ENCODE measurements at places on chromosomes 4 and X.

- H3K4me1 ChIP-seq: peaks cover 12% of the 10 kb centered on the region
- peaks cover 11% of the 10 kb centered on the region for H3K27me3 ChIP-seq
- H3K36me3 ChIP-seq: no peaks in the 10 kb centered on the region
- H3K27ac ChIP-seq: no peak overlapping the region
These were observed 76.4 kb downstream of the EGF start for GRCh38 chr4:109989044-109989443.

DNA sequence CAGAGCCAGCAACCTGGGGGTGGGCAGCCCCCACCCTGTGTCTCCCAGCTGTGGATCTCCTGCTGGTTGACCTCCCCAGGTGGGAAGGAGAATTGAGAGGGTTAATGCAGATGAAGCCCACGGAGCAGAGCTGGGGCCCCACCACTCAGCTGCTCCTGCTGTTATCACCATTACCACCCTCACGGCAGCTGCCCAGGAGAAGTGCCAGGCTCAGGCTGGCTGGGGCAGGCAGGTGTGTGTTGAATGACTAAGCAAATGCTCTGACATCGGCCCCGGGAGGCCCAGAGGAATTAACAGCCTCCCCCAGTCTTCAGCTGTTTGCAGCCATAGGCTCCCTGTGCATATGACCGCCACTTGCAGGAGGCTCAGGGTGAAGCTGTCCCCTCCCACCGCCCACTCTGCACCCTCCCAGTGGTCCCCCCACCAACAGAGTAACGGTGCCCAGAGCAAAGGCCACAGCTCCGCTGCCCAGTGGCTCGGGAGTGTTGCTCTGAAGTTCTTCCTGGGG is 133.8 kb downstream of the CPZ start:
- no peaks in the 10 kb centered on the region for H3K36me3 ChIP-seq
- no peaks in the 10 kb centered on the region for H3K4me1 ChIP-seq
- DNase-seq: no peak
- no peak overlapping the region for H3K27ac ChIP-seq

DNA sequence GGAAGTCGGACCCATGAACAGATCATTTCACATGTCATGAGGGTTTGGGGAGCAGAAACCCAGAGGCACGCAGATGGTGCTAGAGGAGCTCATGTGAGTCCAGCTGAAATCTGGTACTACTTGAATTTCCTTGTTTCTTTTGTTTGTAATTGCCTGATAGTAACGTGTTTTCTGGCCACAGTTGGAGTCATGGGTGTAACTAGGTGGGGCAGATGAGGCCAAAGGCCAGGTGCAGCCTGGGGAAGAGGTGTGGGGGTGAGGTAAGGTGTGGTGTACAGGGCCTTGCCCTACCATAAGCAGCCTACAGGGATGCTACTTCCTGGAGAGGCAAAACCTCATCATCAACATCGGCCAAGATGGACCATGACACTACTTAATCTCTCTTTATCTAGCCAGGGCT is 271.4 kb downstream of the PTTG2 start:
- H3K4me1 ChIP-seq: no peaks in the 10 kb centered on the region
- H3K27me3 ChIP-seq: peaks cover 14% of the 10 kb centered on the region
- no peak overlapping the region for H3K27ac ChIP-seq
- DNase-seq: no peak
- no peaks in the 10 kb centered on the region for H3K36me3 ChIP-seq
- H3K4me3 ChIP-seq: no peak overlapping the region

GRCh38 chrX:97616883-97617530 is 733.3 kb downstream of the RPA4 start:
- DNase-seq: no peak
- no peaks in the 10 kb centered on the region for H3K36me3 ChIP-seq
- H3K4me3 ChIP-seq: no peak overlapping the region
- H3K27me3 ChIP-seq: no peaks in the 10 kb centered on the region
- H3K4me1 ChIP-seq: no peaks in the 10 kb centered on the region

GRCh38 chr4:119238068-119238722 is 25.7 kb downstream of the USP53 start:
- H3K4me1 ChIP-seq: peaks cover 36% of the 10 kb centered on the region
- peaks cover 13% of the 10 kb centered on the region for H3K36me3 ChIP-seq
- DNase-seq: peak; percentile 24
- H3K27ac ChIP-seq: peak overlapping the region; percentile 87
- H3K4me3 ChIP-seq: no peak overlapping the region
- no peaks in the 10 kb centered on the region for H3K27me3 ChIP-seq

DNA sequence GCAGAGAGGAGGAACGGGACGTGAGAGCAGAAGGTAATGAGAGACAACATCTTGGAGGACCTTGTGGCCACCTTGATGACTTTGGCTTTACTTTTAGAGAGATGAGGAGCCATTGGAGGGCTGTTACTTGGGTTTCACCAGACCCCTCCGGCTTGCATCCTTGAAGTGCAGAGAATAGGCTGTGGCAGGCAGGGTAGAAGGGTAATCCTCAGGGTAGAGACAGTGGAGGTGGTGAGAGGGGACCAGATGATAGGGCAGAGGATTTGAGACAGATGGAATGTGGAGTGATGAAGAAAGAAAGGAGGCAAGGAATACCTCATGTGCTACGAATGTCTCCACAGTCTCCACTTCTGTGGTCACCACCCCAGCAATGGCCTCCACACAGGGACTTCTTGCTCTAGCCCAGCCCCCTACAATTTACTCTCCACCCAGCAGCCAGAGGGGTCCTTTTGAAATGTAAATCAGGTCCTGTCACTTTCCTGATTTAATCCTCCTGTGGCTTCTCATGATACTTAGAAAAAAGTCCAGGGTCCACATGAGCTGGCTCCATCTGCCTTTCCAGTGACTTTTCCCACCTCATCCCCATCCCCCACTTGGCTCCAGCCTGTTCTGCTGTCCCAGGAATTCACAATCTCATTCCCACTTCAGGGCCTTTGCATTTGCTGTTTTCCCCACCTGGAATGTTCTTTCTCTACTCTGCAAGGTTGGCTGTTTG is 115.0 kb downstream of the PJA1 start:
- H3K4me3 ChIP-seq: no peak overlapping the region
- no peaks in the 10 kb centered on the region for H3K4me1 ChIP-seq
- no peaks in the 10 kb centered on the region for H3K27me3 ChIP-seq
- H3K36me3 ChIP-seq: no peaks in the 10 kb centered on the region
- no peak overlapping the region for H3K27ac ChIP-seq

DNA sequence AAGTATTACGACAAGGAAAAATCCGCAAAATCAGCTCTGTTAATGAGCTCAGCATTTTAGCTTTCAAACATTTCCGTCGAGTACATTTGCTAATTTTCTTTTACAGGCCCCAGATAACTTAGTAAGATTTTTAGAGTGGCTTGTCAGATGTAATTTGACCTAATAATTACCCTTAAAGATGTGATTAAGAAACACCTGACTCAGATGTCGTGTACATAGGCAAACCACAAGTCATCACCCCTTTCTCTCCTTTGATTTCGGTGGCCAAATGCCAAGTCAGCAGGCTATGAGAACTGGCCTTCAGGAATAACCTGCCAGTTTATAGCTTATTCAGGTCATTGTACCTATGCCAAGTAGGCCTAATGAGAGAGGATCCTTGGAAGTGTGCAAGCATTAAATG is 369.6 kb downstream of the PCDH7 start:
- no peak overlapping the region for H3K27ac ChIP-seq
- no peak overlapping the region for H3K4me3 ChIP-seq
- H3K36me3 ChIP-seq: no peaks in the 10 kb centered on the region
- H3K27me3 ChIP-seq: no peaks in the 10 kb centered on the region
- no peaks in the 10 kb centered on the region for H3K4me1 ChIP-seq
- DNase-seq: no peak

- no peaks in the 10 kb centered on the region for H3K27me3 ChIP-seq
- H3K36me3 ChIP-seq: peaks cover 9% of the 10 kb centered on the region
- H3K4me3 ChIP-seq: no peak overlapping the region
- no peak for DNase-seq
- peak overlapping the region; percentile 47 for H3K27ac ChIP-seq
These were observed 26.1 kb upstream of the CXCL13 start for GRCh38 chr4:77579406-77580076.

DNA sequence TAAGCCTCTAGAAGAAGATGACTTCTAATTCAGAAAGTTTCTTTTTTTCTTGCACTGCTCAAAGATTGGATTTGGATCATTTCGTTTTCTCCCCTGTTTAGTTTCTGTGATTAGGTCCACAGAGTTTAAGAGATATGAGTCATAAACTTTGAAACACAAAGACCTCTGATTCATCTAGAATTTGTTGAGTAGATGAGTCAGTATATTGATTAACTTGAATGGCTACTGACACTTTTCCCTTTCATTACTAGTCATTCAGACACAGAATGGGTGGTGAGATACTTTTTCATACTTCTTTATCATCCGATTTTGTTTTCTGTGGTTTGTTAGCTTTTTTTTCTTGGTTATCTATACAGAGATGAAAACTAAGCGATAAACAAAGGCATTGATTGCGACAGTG is 34.1 kb upstream of the AFF2 start:
- peaks cover 13% of the 10 kb centered on the region for H3K27me3 ChIP-seq
- no peak for DNase-seq
- peaks cover 8% of the 10 kb centered on the region for H3K4me1 ChIP-seq
- H3K27ac ChIP-seq: no peak overlapping the region
- no peaks in the 10 kb centered on the region for H3K36me3 ChIP-seq

DNA sequence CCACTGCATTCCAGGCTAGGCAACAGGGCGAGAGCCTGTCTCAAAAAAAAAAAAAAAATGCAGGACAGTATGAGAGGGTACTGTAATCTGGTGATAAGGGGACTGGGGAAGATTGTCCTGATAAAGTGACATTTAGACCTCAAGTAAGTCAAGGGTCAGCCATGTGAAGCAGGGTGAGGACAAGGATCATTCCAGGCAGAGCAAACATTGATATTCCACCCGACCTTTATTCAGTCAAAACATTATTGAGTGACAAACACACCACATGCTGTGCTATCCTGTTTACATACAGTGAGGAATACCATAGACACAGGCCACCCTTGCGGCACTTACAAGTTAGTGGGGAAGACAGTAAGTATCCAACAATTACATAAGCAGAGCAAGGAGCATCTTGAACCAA is 64.4 kb downstream of the SLC9A6 start:
- no peaks in the 10 kb centered on the region for H3K27me3 ChIP-seq
- H3K4me1 ChIP-seq: no peaks in the 10 kb centered on the region
- H3K36me3 ChIP-seq: peaks cover 5% of the 10 kb centered on the region
- DNase-seq: no peak
- no peak overlapping the region for H3K27ac ChIP-seq
- no peak overlapping the region for H3K4me3 ChIP-seq

GRCh38 chr4:2583092-2583491 is 46.6 kb downstream of the FAM193A start:
- H3K36me3 ChIP-seq: peaks cover 14% of the 10 kb centered on the region
- no peak overlapping the region for H3K4me3 ChIP-seq
- no peak for DNase-seq
- no peaks in the 10 kb centered on the region for H3K27me3 ChIP-seq
- H3K27ac ChIP-seq: no peak overlapping the region
- H3K4me1 ChIP-seq: peaks cover 10% of the 10 kb centered on the region

- DNase-seq: no peak
- H3K36me3 ChIP-seq: peaks cover 78% of the 10 kb centered on the region
- no peaks in the 10 kb centered on the region for H3K27me3 ChIP-seq
- no peak overlapping the region for H3K4me3 ChIP-seq
- H3K27ac ChIP-seq: peak overlapping the region; percentile 21
These were observed 65.3 kb upstream of the NDUFC1 start for GRCh38 chr4:139367421-139368090.

DNA sequence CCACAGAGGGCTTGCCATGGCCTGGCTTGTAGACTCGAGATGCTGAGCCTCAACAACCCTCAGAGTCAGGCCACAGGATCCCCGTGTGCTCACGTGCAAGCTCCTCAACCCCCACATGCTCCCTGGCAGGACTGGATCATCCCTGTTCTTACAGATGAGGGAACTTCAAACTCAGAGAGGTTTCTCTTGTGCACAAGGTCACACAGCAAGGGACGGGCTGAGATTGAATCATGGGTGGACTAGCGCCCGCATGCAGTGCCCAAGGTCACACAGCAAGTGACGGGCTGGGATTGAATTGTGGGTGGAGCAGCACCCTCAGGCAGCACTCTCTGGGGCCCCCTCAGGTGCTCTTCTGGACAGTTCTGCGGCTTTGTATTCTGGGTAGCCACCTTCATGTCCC is 60.6 kb upstream of the AFAP1 start:
- H3K27ac ChIP-seq: no peak overlapping the region
- no peaks in the 10 kb centered on the region for H3K36me3 ChIP-seq
- no peak for DNase-seq
- H3K27me3 ChIP-seq: no peaks in the 10 kb centered on the region
- H3K4me1 ChIP-seq: no peaks in the 10 kb centered on the region
- no peak overlapping the region for H3K4me3 ChIP-seq

DNA sequence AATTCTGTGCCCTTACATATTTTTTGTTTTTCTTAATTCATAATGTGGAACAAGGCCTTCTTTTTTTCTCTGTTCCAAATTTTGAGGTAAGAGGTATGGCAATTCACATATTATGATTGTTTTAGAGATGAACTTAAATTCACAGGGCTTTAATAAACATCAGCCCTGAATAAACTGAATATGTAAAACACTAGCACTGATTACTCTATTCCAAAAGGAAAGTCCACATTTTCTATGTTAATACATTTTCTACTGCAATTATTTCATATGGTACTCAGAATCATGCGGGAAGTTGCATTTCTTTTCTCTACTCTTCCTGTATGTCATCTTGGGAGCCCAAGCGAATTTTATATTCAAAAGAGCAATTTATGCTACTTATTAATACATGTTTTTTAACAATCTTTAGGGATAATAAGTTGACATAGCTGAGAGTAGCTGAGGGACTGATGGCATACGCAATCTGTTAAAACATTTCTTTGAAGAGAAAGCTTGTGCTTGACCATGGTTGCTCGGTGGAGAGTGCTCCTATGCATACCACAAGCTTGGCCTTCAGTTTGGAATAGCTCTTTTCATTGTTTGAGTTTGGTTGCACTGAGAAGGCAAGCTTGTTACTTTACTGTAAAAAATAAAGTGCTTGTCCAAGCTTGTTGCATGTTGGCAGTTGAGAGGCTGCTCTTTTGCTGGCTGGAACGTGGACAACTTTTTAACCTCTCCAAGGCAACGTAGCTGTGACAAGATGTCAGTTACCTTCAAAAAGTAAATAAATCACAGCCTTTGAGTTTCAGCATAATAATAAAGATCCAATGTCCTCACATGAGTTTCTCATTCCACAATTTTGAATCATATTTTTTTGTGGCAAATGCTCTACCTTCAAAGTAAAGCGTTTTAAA is 196.3 kb upstream of the SPRY1 start:
- no peak overlapping the region for H3K27ac ChIP-seq
- H3K4me1 ChIP-seq: no peaks in the 10 kb centered on the region
- H3K27me3 ChIP-seq: no peaks in the 10 kb centered on the region
- H3K36me3 ChIP-seq: no peaks in the 10 kb centered on the region
- no peak for DNase-seq

GRCh38 chrX:125205918-125206665 is 113.6 kb upstream of the TEX13C start:
- peaks cover 47% of the 10 kb centered on the region for H3K27me3 ChIP-seq
- DNase-seq: no peak
- H3K27ac ChIP-seq: no peak overlapping the region
- H3K36me3 ChIP-seq: no peaks in the 10 kb centered on the region

GRCh38 chr4:106238820-106239420 is 77.1 kb downstream of the TBCK start:
- H3K27ac ChIP-seq: no peak overlapping the region
- no peak for DNase-seq
- no peaks in the 10 kb centered on the region for H3K27me3 ChIP-seq
- H3K36me3 ChIP-seq: peaks cover 12% of the 10 kb centered on the region
- no peak overlapping the region for H3K4me3 ChIP-seq

GRCh38 chr4:139603576-139604410 is 47.8 kb upstream of the SETD7 start:
- no peak overlapping the region for H3K4me3 ChIP-seq
- peaks cover 16% of the 10 kb centered on the region for H3K27me3 ChIP-seq
- peaks cover 15% of the 10 kb centered on the region for H3K4me1 ChIP-seq
- DNase-seq: no peak
- H3K36me3 ChIP-seq: peaks cover 6% of the 10 kb centered on the region
- no peak overlapping the region for H3K27ac ChIP-seq

All from activated T-helper 2 cell treated with anti-CD3 and anti-CD28 coated beads, Interferon-gamma antibody, Interleukin-2, Interleukin-4, amounts not matched to agents 10 μg/mL and 5 μg/mL and 100 μg/mL, durations not matched to agents 14 hours and 24 hours and 36 hours (primary cell).